Daoy (cell line): ENCODE measurements at places on chromosomes 12 and 14.

DNA sequence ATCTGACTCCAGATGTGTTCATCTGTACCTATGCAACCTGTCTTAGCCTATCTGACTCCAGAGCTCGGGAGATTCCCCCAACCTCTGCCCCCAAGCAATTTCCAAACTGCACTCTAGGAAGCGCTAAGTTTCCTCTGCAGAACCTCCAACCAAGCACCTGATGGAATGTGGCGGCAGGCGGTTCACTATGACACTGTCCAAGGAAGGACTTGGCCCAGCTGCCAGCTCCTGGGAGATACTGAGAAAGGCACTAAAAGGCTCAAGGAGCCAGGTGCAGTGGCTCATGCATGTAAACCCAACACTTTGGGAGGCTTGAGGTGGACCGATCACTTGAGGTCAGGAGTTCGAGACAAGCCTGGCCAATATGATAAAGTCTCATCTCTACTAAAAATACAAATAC is 244.0 kb downstream of the BCL11B start:
- no peak for DNase-seq

DNA sequence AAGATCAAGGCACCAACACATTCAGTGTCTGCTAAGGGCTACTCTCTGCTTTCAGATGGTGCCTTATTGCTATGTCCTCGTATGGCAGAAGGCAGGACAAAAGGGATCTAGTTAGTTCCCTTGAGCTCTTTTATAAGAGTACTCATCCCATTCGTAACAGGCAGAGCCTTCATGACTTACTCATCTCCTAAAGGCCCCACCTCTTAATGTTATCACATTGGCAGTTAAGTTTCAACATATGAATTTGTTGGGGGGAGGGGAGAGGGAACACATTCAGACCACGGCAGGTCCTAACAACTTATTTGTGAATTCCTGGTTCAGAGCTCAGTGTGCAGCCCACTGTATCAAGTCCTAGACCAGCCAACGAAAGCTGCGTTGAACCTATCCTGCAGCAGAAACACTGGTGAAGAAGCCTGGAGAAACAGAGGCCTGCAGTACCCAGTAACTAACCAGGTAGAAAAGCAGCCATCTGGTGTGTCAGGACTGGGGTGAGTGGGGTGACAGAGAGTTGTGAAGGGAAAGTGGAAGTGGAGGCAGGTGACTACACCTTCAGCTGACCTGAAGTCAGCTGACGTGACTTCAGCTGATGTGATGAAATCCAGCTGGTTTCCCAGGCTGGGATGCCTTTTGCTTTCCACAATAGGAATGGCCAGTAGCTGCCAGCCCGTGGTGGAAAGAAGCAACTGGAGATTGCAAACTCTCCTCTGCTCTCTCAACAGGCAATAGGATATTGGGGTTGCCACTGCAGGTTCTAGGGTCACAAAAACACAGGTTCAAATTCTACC is 101.6 kb upstream of the PLXNC1 start:
- DNase-seq = no peak

DNA sequence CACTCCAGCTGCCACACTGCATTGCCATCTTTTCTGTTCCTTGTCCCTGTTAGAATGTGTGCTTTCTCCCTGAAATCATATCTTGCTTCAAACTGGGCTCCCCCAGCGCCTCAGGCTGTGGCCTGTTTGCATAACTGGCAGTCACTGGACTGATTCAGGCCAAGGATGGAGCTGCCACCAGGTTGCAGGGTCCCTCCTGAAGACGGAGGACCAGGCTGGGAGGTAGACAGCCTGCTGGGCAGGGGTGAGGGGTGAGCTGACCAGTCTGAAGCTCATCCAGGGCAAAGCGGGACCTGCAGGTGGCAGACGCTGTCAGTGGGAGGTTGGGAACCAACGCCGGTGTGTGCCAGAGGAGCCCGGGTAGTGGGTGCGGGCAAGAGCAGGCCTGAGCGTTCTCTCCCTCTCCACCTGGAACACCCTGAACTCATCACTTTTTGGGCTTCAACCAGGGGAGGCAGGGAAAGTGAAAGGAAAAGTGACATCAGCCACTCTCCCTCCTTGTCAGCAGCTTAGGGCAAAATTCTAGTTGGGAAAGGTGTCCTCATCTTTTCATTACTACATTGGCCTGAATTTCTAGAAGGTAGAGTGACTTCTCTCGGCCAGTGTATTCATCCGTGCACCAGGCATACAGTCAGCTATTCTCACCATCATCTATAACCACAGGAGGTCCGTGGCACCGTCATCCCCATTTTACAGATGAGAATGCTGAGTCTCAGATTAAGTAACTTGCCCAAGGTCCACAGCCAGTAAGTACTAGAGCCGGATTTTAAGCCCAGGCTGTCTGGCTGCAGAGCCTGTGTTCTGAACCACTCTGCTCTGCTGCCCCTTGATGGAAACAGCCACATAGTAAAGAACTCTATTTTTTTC is 219.1 kb downstream of the SLC41A2 start:
- no peak for DNase-seq

- DNase-seq = peak; percentile 9
These were observed 67.6 kb downstream of the POLR3B start for GRCh38 chr12:106425061-106425702.

DNA sequence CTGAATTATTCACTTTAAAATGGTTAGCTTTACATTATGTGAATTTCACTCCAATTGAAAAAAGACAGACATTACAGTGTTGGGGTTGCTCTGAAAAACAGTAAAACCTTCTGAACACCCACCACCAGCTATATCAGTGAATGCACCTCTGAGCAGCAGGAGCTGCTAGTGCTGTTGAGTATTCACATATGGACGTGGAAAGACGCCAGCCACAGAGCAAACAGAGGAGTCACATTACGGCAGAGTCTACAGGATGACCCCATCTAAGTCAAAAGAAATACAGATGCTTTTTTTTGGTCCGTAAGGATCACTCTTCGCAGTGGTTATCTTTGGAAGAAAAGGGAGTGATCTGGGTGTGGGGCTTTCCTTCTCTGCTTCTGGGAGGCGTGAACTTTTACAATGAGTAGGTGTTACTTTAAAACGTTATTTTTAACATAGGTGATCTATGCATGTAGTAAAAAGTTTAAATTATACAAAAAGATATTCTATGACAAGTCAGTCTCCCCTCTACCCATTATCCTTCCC is 4.5 kb downstream of the HVCN1 start:
- DNase-seq = no peak

GRCh38 chr14:86237733-86238132 is 707.8 kb downstream of the FLRT2 start:
- DNase-seq = peak; percentile 7

- DNase-seq = no peak
These were observed 28.8 kb upstream of the CLMN start for GRCh38 chr14:95348395-95349080.

DNA sequence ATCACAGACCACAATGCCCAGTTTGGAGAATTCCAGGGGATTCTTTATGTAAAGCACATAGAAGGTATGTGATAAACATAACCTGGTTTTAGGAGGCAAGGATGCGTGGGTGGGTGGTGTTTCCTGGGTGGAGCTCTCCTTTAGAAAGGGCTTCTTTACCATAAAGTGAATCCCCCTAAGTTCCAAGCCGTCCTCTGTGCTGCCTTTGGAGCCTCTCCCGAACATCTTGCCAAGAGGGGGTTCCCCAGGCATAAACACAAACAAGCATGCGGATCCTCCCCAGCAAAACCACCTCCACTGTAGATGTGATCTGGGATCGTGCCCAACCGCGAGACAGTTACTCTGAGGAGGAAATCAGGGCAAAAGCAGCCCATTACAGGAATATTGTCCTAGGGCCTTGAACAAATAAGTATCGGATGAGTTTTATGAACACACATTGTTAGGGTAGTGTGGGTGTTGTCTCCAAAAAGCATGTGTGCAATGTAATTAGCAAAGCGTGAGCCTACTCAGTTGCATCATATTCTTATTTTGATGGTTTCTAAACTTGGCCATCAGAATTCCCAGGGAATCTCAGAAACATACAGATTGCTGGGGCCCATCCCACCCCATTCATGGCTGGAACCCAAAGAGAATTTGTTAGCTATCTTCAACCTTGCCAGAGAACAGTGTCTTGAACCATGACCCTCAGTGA is 48.8 kb upstream of the CORO1C start:
- DNase-seq = no peak

DNA sequence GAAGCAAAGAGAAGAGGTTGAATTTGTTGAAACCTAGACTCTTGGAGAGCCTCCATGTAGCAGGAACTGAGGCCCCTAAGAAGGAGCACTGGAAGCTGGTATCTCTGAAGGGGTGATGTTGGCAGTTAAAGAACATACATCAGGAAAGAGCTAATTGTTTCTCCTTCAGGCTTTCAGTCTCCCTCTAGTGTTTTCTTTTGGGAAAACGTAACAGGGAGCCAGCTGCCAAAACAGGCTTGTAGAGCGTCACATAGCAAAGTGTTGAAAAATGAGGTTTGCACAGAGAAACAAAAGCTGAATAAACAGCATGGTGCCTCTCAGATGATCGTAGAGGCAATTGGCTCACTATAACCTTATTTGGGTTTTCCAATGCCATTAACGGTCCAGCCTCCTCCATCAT is 46.9 kb upstream of the CAND1 start:
- peak; percentile 16 for DNase-seq

GRCh38 chr12:105477873-105478272 is 147.4 kb downstream of the C12orf75 start:
- no peak for DNase-seq
